Activated CD4-positive, alpha-beta T cell treated with anti-CD3 and anti-CD28 coated beads, Interleukin-2, amount 50 U/mL, for 1 hour (primary cell): ENCODE measurements at places on chromosomes 7 and 10.

- DNase-seq: no peak
Observed at GRCh38 chr7:128665057-128665456, 7.0 kb upstream of the GARIN1A start.

DNA sequence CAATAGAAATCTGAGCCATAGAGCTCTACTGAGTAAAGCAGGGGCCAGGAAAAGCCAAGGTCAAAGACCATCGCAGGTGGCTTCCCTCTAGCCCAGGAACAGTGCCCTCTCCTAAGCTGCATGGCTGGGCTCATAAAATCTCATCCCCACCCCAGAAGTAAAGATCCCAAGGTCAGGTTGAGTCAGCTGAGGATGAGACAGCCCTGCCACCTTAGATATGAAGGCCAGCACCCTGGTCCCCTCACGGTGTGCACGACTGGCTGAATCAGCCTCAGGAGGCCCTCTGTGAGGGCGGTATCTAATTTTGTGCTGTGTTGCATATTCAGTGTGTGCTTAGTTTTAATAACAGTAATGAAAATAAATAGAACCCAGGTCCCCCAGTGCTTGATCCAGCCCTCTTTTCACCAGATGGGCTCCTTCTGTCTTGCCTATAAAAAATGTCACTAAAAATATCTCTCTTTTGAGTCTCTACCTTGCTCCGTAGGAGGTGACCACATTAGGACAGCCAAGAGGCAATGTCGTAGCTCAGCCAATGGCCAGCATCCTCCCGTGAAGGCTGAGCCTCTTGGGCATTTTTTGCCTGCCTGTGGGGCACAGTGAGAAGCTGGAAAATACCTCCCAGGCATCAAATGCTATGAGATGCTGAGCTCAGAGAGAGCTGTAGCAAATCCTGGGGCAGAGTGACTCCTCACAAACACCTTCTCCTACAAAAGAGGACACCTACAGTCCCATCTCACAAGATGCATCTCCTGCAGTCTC, 424.0 kb downstream of the PLXNA4 start:
- no peak for DNase-seq

- no peak for DNase-seq
Observed at GRCh38 chr7:27115221-27116026, 12.9 kb upstream of the HOXA2 start.

DNA sequence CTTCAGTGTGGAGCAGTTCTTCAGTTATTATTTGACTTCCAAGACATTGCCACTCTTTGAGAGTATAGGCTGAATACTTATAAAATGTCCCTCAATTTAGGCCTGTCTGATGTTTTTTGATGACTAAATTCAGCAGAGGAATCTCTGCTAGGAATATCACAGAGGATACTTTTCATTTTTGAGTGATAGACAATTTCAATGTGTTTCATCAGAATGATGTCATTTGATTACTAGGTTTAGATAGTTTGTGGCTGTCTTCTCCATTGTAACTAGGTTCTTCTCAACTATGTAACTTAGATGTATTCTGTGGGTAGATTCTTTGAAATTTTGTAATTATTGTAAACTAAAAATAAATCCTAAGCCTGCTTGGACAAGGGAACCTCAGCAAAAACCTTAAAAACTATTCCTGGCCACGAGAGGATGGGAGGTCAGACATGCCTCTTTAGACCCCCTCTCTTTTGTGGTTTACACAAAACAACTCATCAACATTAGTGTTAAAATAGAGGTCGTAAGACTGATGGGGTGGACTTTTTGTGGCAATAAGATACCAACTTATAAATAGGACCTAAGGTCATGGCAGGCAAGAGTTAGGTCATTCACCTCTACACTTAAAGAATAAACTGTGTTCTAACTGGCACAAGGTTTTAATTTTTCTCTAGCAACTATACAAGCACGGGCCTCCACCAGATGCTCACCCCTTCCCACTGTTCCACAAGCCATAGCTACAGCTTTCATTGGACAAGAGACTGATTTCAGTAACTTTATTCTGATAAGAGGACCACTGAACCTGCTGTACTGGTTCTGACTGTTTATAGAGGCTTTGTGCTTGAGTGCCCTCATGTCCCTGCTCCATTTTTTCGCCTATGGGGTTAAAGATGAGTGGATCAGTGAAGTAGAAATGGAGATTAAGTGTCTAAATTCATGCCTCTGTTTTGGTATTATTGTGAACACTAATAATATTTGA, 33.7 kb downstream of the CYP2C8 start:
- no peak for DNase-seq
